ENCODE measurements at places on chromosomes 12 and 14. TPM values are rescaled to one million over a fixed set of nuclear protein-coding genes. Genes with fewer than 3 reads are reported as not detected.

DNA sequence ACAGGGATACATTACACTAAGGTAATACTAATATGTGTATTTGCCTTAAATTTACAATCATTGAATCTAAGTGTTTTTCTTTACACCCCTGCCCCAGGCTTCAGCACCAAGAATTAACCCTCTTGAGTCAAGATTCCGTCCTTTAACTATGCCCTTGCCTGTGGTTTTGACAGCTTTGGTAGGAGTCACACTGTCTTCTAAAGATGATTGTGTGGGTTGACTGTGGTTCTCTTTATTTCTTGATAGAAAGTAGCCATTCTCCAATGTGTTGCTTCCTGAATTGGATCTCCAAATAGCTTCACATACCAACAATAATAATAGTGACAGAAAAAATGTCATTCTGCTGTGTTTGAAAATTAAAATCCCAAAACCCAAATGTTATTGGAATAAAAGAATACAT is 3.6 kb downstream of the CLEC7A start:
- no peaks in the 10 kb centered on the region for H3K27me3 ChIP-seq
- no peaks in the 10 kb centered on the region for H3K36me3 ChIP-seq
- no peaks in the 10 kb centered on the region for H3K4me1 ChIP-seq
- H3K4me3 ChIP-seq, result no peak overlapping the region

- H3K4me1 ChIP-seq, result no peaks in the 10 kb centered on the region
- no peak overlapping the region for H3K4me3 ChIP-seq
- H3K36me3 ChIP-seq, result no peaks in the 10 kb centered on the region
- H3K27me3 ChIP-seq, result no peaks in the 10 kb centered on the region
These were observed 182.2 kb upstream of the GSC start for GRCh38 chr14:94952097-94952496.

Gene CACNA2D4
- polyA plus RNA-seq, result 1.9 TPM

Gene NYNRIN
- polyA plus RNA-seq, result 2.3 TPM

Gene AVPR1A
- 0.25 TPM for polyA plus RNA-seq

Data from stomach (tissue), 19 donors.